ENCODE measurements at places on chromosomes 2 and 18.
A peak's percentile ranks its signal among the peaks of the same experiment; 100 is the strongest.

DNA sequence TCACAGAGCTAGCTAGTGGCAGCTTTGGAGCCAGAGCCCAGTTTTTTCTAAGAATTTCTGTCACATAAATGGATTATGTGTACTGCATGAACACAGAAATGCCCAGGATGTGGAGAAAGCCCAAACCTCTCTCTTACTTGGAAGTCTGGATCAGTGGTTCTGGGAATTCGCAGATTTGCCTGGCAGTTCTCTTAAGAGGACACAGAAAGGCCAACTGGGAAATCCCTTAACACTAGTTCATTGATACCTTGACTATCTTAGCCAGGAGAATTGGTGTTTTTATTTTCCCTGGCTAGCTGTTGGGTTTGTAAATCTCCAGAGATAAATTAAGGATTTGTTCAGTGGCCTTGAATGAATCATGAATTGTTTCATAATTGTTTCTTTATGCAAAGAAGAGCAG lies 95.3 kb downstream of the DPP10 start:
- no peak for DNase-seq

- DNase-seq: peak; percentile 80
Measured at GRCh38 chr2:133674433-133675331, 106.4 kb upstream of the NCKAP5 start.

GRCh38 chr18:52288403-52289004 lies 51.5 kb upstream of the DCC start:
- DNase-seq: no peak

DNA sequence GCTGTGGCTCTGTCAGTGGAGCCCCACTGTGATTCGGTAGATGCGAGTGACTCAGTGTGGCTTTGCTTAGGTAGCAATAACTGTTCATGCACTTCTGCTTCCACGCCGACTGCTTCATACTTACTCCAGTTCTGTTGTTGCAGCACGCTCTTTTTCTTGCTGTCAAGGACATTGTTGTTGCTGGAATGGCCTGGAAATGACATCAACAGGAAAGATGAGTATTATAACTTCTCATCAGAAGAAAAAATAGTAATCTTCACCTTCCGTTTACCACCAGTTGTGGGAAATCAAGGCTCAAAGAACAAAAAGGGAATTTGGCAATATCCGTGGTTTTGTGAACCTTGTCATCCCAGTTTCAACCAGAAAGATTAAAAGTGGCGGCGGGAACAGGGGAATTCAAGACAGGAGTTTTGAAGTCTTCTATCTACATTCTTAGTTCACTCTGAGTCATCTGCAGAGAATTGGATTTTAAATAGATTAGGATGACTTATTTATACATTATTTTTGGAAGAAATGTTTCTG lies 8.3 kb downstream of the TM4SF20 start:
- no peak for DNase-seq

GRCh38 chr2:233029321-233029720 lies 3.2 kb upstream of the NEU2 start:
- DNase-seq: no peak

- DNase-seq: no peak
Measured at GRCh38 chr2:105883911-105884694, 139.4 kb downstream of the NCK2 start.

DNA sequence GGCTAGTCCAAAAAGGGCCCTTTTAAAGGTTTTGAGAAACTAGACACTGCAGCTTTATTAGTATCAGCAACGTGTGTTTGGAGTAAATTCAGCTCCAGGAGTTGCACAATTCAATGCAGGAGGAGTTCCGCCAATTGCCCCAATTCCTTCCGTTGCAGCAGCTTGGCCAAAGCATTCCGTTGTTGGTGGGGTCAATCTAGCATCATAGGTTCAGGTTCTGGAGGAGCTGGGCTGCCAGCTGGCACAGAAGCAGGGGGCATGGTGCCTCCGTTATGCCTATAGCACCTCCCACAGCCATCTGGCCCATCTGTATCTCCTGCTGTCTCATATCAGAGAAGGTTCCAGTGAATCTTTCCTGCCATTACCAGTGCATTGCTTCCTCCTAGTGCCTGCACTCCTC lies 55.4 kb downstream of the REL start:
- no peak for DNase-seq

DNA sequence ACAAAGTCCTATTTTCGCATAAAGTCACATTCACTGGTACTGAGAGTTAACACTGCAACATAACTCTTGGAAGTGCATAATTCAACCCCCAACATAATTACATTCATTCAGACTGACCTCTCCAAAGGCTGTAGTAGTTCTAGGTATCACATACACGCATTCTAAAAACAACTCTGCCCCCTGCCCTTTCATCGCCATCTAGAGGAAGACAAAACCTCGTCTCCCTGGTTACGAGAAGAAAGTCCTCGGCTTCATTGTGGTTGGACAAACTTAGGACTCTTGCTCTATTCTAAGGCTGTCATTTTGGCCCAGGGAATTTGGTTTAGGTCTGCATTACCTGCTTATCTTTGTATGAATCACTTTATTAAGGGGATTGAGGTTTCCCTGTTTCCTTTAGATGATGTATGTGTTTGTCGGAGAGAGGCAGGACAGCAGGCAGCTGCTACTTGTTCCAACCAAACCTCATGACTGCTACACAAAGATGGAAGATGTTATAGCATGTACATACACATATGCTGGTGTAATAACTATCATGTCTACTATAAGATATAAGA lies 215.4 kb upstream of the NRXN1 start:
- no peak for DNase-seq

DNA sequence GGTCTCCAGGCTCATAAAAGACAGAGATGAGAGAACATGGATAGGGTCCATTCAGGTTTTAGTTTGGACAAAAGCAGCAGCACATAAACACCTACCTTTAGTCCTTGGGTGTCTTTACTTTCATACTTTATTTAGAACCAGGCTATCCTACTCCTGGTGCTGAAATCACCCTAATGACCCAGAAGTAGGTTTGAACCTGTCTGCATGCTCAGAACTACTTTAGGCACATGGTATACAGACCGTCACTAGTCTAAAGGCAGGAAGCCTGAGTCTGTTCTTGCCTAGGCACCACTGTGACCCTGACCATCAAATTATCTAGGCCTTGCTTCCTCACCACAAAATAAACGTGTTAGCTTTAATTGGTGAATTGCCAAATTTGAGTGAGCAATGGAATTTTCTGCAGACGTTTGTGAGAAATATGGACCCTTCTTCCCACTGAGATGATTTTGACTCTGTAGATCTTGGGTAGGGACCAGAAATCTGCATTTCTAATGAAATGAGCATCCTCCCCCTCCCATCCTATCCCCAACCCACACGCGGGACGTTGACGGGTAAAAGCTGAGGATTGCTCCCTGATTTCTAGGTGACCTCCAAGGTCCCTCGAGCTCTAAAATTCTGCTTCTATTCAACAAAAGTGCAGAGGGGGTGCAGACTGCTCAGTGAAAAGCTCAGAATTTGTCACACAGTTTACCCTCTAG lies 75.1 kb downstream of the PLEKHM3 start:
- DNase-seq: no peak

GRCh38 chr2:235954888-235955480 lies 213.2 kb downstream of the GBX2 start:
- no peak for DNase-seq

DNA sequence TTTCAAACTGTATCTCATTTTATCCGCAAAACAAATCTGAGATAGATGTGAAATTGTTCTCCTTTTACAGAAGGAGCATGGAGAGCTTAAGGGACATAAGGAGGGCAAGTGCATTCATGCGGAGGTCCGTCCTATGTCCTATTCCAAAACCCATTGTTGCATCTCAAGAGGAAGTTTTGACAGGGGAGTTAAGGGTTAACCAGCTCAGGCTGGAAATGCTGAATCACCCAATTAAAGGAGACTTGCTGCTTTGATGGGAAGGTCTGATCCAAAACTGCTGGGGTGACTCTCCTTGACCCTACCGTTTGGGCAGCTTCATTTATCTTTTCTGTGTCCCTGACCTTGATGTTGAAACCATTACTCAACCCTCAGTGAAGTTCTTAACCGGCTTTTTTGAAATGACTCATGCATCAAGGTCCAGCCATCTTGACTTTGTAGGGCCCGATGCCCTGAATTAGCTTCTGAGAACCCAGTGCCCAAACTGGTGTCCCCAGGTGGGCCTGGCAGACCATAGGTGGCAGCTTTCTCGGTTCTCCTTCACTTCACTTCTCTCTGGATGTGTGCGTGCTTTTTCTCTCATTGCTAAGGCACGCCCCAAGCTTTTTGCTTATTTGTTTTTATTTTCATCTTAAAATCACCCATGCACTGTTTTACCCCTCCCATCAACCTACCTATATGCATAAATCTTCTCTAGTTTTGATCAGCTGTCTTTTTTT lies 15.9 kb upstream of the TXNDC2 start:
- DNase-seq: no peak

DNA sequence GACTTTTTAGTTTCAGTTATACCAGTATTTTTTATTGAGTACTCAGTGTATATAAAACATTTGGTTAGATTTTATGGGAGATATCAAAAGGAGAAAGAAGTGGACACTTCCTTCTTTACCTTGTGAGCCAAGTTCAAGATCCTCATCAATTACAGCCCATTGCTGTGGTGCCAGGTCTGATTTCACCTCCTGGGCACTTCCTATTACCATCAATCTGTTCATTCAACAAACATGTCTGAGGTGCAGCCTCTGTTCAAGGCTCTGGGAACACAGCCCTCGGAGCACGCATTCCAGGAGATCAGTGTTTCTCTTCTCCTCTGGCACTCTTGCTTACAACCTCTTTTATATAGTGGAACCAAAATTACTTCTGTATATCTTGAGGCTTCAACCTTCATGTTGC lies 171.4 kb upstream of the ALPP start:
- no peak for DNase-seq

- DNase-seq: no peak
Measured at GRCh38 chr2:181959508-181959907, 26.1 kb upstream of the PPP1R1C start.

- no peak for DNase-seq
Measured at GRCh38 chr2:175152242-175152641, 15.8 kb downstream of the ATF2 start.

- DNase-seq: no peak
Measured at GRCh38 chr2:109065391-109065734, 63.6 kb upstream of the SH3RF3 start.

DNA sequence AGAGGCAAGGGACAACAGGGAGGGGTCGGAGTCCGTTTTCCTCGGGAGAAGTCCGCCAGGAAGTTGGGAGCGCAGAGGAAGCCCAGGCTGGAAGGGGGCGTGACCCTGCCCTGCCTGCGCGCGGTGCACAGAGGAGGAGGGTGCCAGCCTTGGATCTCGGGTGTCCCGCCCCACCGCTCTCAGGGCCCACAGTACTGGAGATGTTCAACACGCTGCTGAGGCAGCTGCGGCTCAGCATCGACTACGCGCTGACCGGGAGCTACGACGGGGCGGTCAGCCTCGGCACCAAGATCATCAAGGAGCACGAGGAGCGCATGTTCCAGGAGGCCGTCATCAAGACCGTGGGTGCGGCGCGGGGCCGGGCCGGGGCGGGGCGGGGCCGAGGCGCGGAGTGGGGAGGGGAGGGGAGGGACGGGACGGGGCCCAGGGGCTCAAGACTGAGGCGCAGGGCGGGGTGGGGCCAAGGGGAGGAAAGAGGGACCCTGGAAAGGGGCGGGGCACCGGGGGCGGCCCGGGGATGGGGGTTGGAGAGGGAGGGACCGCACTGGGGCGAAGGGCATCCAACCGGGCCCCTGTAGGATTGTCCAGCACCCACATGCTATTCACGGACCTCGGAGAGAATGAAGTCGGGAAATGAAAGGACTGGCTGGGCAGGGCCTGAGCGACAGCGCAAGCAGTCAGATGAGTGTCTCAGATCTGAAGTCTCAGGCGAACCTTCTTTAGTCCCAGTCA lies 36.6 kb downstream of the POMC start:
- no peak for DNase-seq

DNA sequence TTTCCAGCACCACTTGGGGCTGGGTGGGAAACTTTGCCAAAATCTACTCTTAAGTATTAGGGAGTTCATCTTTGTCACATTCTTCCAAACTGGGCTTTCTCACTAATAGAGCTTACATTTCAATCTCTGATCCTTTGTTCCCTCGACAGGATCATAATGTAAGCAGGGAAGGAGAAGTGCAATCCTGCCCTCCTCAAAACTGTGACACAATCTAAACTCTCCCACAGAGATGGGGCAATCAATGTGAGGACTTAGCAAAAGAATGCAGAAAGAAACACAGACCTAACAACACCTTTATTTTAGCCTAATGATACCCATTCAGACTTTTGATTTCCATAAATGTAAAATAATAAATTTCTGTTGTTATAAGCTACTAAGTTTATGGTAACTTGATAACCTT lies 40.8 kb downstream of the DSEL start:
- no peak for DNase-seq

DNA sequence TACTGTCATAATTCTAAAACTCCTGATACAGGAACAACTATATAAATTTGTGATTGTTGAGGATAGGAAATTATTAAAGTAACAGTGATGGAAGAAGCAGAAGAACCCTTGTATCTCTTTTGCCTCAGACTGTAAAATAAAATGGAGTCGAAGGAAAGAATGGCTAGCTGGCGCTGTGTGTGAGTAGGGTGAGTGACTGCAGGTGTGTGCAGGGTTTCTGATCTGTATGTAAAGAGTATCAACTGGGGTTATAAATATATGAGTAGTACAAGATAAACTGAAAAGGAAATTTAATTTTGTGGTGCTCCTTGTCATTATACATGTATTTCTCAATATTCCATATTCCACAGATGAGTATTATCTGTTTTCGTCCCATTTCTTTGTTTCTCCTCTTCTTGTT lies 15.2 kb downstream of the POLI start:
- no peak for DNase-seq

DNA sequence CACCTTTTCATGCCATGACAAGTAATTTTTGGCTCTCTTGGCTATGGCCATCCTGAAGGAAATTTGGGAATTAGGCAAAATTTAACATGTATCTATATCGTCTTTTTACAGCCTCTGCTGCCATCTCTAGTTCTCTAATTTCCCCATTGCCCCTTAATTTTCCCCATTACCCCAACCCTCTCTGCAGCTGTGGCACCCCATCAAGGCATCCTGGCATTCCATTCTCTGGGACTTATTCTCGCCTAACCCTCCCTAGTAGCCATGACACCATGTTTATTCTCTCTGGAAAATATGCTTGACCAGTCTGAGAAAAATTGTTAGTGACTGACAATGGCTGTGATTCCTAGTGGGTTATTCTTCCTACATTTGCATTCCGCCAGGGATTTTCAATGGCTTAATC lies 43.9 kb upstream of the GLS start:
- DNase-seq: no peak
